ENCODE measurements at places on chromosomes 1 and 21.
A peak's percentile ranks its signal among the peaks of the same experiment; 100 is the strongest.

DNA sequence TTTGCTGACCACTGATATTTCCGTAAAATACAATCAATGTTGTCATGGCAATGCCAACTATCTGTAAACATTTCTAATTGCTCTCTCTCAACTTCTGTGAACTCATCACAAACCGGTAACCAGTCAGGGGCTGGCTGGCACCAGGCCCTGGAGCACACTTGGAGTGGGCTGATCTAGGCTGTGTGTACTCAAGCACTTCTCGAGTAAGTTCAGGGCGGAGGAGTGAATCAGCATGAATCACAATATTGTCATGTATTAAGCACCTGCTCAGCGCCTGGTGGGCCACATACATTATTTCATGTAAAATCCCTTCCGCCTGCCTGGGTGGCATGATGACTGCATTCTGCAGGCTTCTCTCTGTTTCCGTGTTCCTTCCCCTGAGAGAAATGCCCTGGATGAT lies 212.4 kb downstream of the FOXD2 start:
- no peak for DNase-seq

DNA sequence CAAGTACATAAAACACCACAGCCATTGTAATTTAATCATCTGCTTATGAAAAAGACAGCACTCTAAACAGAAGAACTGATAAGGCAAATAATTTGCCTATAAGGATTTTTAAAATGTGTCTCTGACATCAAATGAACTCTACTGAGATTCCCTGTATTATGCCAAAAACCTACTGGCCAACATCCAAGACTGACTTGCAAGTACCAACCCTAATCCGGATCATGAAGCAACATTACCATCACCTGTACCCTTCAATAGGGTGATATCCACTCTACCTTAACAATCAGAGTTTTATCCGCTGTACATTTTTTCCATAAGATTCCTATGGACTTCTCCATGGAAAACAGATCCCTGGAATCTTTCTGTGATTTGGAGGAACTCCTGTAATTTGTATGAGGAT lies 4.6 kb downstream of the RGS7 start:
- no peak for DNase-seq

DNA sequence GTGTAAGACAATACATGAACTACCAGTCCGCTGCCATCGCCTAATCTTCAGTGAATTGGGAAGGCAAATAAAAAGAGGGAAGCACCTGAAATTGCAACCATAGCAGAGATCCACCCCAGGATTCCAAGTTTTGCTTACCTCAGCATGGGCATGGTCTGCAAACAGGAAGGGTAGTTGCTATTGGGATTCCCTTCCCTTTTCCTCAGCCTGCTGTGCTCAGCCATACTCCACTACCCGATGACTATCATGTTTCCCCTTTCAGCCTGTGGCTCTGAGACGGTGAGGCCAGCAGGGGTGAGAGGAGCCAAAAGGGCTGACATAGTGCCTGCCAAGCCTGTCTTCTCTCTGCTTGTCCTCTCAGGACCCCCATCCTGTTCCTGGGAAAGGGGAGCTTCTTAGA lies 64.2 kb downstream of the GPR137B start:
- no peak for DNase-seq

GRCh38 chr1:227712648-227713047 lies 22.5 kb downstream of the JMJD4 start:
- DNase-seq: no peak

- DNase-seq: no peak
These were observed 41.3 kb downstream of the FHAD1 start for GRCh38 chr1:15288173-15288926.

DNA sequence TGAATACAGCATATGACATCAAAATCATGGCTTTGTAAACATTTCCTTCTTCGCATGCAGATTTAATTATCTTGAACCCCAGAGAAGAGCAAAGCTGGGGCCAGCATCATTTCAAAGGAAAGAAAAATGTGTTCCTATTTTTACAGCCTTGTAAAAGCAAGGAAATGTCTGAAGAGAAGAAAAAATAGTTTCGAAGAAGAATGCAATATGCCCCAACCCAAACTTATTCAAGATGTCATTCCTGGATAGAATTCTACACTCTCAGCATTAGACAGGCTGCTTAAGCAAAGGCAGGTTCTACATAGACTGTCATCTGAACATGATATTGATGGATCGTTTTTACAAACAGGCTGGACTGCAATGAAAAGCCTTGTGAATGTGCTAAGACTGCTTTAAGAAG lies 900.8 kb downstream of the TTLL7 start:
- DNase-seq: no peak

DNA sequence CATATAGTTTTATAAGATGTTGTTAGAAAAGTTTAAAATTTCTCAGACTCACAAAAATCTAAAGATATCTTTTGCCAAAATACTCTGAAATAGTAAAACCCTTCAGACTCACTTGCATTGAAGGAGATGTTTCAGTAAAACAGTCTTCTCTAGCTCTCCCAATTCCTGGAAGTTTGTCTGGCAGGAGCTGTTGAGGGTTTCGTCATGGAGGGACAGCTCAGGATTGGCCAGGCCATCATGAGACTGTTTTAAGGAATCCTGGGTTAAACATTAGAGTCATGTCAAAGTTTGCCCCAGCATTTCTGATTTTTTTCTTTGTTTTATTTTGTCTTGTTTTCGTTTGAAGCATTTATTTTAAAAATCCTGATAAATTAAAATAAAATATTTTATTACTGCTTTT lies 293.8 kb upstream of the PBX1 start:
- no peak for DNase-seq

GRCh38 chr1:15633756-15634420 lies 16.6 kb downstream of the DDI2 start:
- DNase-seq: no peak

GRCh38 chr1:42340901-42341300 lies 5.9 kb upstream of the FOXJ3 start:
- DNase-seq: no peak

GRCh38 chr1:202015662-202015937 lies 5.2 kb downstream of the ELF3 start:
- no peak for DNase-seq

DNA sequence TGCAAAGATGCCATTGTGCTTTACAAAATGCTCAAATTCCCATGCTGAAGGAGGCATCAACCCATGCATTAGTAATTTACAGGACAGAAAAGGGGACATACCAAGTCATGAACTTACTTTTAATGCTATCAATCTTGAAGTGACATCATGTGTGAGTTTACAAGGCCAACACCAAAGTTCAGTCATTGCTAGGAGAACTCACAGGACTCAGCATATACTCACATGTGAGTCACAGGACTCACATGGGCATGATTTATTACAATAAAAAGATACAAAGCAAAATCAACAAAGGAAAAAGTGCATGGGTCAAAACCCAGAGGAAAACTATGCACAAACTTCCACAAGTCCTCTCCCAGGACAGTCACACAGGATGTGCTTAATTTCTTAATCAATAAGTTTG lies 1656.0 kb downstream of the MRPL39 start:
- DNase-seq: no peak

- no peak for DNase-seq
These were observed 108.5 kb upstream of the IPO9 start for GRCh38 chr1:201720522-201720844.

DNA sequence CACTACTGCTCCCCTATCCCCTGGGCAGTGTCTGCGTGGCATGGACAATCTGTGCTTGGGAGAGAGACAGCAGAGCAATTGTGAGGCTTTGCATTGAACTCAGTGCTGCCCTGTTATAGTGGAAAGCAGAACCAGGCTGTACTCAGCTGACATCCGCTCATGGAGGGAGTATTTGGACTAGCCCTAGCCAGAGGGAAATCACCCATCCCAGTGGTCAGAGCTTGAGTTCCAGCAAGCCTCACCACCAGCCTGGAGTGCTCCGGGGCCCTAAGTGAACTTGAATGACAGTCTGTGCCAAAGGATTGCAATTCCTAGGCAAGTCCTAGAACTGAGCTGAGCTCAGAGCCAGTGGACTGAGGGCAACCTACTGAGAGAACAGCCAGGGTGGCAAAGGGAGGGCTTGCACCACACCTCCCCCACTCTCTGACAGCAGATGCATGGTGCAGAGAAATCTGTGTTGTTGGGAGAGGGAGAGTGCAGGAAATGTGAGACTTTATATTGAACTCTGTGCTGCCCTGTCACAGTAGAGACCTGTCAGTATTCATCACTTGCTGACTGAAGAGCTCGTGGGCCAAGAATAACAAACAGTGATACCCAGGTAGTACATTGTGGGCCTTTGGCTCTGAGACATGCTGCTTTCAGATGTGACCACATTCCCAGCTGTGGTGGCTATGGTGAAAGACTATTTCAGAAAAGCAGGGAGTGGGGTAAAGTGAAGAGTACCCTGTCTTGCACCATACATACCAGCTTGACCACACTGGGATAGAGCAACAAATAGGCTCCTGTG lies 107.7 kb upstream of the SLC5A9 start:
- no peak for DNase-seq

- peak; percentile 5 for DNase-seq
These were observed 624 bp downstream of the ARHGAP29 start for GRCh38 chr1:94236630-94237290.

- peak; percentile 86 for DNase-seq
These were observed 24.4 kb downstream of the RRAGC start for GRCh38 chr1:38834937-38835827.

DNA sequence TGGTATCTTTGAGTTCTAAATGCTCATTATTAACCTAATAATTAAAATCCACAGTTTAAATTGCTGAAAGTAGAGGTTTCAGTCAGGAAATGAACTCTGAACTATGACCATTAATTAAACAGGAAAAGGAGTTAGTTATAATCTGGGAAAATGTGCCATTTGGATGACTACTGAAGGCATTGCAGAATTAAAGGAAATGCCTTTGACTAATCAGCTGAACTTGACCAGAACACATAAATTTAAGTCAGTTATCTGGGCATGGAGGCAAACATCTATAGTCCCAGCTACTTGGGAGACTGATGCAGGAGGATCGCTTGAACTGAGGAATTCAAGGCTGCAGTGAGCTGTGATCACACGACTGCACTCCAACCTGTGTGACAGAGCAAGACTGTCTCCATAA lies 31.9 kb downstream of the SLC44A5 start:
- no peak for DNase-seq
